ENCODE measurements at places on chromosomes 2 and 18.

DNA sequence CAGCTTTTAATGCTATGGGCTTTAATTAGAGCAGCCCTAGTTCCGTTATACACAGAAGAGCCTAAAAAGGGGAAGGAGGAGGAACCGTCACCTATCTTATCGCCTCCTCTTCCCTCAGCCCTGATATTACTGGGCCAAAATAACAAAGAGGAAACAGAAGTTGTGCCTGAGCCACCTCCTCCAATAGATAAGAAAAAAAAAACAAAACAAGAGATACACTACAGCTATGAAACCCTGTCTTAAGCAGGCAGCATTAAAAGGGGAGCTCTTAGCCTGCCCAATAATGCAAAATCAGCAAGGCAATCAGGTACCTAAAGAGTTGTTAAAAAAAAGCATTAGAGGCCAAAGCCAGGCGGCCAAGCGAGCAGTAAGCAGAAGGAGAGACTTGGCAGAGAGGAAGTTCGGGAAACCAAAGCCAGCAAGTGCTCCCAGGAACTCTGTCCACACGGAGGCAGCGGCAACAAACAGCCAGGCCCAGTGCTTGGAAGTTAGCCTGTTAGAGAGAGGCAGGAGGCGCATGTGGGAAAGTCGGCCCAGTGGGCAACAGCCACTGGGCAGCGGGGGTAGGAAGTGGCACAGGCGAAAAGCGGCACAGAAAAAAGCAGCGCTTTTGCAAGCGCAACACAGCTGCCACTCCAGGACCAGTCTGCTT lies 41.8 kb upstream of the PDK1 start:
- no peak for DNase-seq

DNA sequence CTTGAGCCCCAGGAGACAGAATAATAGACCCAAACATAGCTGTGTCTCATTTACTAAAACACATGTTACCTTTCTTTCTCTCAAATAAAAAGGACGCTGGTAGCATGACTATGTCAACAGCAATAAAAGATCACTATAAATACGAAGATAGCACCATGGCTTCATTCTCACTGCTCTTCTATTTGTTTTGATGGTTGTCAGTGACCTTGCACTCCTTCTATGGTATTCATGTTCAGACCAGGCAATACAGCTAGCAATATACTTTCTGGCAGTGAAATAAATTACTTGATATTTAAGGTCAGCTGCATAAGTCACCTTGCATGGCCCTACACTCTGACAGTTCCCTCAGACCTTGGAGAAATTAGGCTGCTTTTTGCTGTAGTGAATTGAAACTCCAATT lies 263.2 kb upstream of the CDH7 start:
- no peak for DNase-seq

GRCh38 chr2:165109915-165110314 lies 93.9 kb downstream of the SCN3A start:
- DNase-seq, result no peak

DNA sequence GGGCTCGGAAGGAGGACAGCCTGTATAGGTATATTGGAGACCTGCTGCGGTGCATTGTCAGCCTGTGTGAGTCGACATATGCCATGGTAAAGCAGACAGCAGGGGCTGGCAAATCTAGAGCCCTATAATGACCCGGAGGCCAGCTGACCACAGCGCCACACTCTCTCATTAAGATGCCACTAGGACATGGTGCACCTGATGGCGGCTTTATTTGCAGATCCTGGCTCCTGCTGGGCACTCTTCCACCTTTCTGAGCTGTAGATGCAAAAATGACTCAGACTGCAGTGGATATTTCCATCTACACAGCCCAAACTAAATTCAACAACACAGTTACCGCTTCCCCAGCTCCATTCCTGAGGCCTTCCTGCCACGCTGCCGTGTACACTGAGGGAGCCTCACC lies 389.9 kb downstream of the TNS1 start:
- no peak for DNase-seq

GRCh38 chr2:79099140-79099686 lies 11.4 kb upstream of the REG1B start:
- DNase-seq, result no peak

- DNase-seq, result no peak
Measured at GRCh38 chr18:3491981-3492555, 42.1 kb downstream of the TGIF1 start.

- DNase-seq, result no peak
Measured at GRCh38 chr18:7020995-7021777, 96.4 kb downstream of the LAMA1 start.

- no peak for DNase-seq
Measured at GRCh38 chr2:191308026-191308425, 62.8 kb downstream of the MYO1B start.

GRCh38 chr2:120769787-120770120 lies 34.1 kb downstream of the GLI2 start:
- no peak for DNase-seq

GRCh38 chr2:8526403-8526696 lies 155.5 kb upstream of the ID2 start:
- DNase-seq, result no peak

- peak; percentile 9 for DNase-seq
Measured at GRCh38 chr2:99338029-99338585, 918 bp downstream of the EIF5B start.

DNA sequence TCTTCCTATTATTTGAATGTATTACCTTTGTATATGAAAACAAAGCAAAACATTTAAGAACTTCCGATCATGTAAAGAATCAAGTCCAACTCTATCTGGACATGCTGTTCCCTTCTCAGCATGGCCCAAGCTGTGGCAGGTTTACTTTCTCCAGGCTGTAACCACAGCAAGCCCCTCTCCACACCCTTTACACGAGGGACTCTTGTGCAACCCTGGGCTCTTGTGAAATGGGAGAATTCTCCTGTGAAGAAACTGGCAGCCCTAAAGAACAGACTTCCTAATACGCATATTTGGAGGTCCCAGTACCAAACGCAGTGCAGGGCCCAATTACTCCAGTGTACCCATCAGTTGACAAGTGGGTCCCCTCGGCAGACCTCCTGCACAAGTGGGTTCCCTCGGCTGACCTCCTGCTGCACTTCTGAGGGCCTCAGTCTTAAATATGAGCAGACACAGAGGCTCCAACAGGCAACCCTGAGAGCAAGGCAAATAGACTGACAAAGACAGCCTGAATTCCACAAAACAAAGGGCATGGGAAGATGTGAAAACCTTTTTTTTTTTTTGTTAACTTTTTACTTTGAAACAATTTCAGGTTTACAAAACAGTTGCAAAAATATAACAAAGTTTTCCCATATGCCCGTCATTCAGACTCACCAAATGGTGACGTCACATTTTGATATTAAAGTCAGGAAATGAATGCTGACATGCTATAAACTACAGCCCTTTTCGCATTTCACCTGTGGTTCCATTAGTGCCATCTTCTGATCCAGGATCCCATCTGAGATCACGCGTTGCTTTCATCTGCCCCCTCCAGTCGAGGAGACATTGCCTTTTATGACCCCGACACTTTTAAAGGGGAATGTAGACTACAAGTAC lies 78.2 kb downstream of the FBXO15 start:
- no peak for DNase-seq

GRCh38 chr2:189049709-189050164 lies 75.6 kb downstream of the COL3A1 start:
- DNase-seq, result no peak

DNA sequence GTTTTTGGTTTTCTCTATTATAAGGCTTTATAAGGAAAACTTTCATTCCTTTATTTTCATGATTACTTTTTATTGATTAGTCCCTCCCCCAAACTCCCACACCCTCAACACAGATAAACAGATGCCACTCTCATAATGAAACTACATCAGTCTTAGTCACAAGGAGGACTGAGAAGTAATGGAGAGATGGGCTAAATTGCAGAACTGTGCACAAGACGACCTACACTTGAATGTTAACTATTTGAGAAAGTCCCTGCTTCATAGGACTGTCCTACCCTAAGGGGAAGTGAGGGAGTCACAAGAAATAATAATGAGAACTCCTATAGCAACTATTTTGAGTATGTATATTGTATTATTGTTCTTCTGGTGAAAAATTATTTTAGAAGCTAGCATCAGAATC lies 360.8 kb downstream of the RBM43 start:
- no peak for DNase-seq

- DNase-seq, result no peak
Measured at GRCh38 chr2:143139835-143140393, 10.7 kb downstream of the ARHGAP15 start.

GRCh38 chr2:236536727-236537398 lies 32.8 kb upstream of the ACKR3 start:
- no peak for DNase-seq

DNA sequence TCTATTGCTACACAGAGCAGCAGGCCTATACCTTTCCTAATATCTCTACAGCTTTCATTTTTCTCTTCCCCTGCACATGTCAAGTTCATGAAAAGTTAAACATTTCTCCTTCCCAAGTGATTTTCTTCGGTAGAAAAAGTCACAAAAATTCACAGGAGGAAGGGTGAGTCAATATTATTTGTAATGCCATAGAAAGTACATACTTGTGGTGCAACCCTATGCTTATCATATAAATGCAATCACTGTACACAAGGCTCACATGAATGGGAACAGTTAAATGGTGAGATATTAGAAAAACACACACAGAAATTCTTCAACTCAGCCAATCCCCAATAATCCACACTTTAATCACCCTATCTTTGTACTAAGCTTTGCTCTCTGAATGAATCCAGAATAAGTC lies 651.6 kb downstream of the LRRTM4 start:
- no peak for DNase-seq

- no peak for DNase-seq
Measured at GRCh38 chr2:40302751-40303325, 149.1 kb downstream of the SLC8A1 start.

DNA sequence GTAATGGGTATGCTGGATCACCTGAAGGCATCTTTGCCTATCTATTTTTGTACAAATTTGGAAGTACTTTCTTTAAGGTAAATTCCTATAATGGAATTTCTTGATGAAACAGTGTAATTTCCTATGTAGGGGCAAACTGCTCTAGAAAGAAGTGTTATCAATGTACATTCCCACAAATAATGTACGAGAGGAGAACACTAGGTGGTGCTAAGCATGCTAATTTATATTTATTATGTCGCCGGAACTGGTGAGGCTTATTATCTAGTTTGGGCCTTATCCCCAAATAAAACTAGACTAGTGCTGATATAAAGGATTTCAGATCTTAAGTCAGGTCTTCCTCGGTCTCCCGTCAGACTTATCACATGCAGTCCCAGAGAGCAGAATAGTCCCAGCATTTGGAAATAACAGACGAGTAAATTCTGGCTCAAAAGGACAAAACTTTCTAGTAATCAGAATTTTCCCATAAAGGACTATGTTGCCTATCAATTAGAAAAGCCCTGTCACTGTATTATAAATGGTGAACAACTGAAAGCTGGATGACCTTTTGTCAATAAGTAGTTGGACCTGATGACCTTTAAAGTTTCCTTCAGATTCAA lies 86.9 kb upstream of the RBBP8 start:
- DNase-seq, result no peak

DNA sequence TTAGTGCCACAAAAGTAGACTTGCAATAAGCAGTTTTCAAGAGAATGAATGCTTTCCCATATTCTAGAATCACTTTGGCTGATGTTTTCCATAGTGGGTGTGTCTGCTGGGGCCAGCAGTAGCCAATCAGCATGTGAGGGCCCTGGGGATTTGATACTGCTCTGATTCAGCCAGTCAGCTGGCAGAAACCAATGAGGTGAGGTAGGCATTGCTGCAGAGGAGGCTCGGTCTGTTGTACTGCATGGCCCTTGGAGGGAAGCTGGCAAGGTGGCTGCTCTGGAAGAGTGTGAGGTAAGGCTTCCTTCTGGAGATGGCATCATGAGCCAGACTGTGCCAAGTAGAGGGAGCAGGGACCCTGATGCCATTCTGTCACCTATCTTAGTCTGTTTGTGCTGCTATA lies 22.7 kb downstream of the TMEM87B start:
- no peak for DNase-seq

DNA sequence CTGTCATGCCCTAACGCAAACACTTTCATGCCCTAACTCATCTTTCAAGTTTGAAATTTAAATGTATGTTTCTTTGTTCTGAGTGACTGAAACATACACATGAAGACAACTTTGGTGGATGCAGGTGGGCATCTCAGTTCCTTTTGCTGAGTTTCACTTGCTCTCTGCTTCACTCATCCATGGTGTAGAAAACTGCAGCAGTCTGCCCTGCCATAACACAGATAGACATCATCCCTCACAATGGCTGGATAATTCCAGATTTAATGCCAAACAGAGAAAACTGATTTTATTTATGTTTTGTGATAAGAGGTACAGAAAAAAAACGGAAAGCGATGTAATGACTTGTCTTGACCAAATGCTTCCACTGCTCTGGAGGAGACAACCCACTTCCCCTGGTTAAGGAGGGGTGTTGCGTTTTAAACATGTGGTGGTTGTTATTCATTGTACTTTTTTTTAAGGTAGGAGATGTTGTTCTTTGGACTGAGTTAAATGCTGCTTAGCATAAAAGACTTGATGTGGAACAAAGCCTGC lies 70.4 kb downstream of the RHBDD1 start:
- DNase-seq, result no peak

DNA sequence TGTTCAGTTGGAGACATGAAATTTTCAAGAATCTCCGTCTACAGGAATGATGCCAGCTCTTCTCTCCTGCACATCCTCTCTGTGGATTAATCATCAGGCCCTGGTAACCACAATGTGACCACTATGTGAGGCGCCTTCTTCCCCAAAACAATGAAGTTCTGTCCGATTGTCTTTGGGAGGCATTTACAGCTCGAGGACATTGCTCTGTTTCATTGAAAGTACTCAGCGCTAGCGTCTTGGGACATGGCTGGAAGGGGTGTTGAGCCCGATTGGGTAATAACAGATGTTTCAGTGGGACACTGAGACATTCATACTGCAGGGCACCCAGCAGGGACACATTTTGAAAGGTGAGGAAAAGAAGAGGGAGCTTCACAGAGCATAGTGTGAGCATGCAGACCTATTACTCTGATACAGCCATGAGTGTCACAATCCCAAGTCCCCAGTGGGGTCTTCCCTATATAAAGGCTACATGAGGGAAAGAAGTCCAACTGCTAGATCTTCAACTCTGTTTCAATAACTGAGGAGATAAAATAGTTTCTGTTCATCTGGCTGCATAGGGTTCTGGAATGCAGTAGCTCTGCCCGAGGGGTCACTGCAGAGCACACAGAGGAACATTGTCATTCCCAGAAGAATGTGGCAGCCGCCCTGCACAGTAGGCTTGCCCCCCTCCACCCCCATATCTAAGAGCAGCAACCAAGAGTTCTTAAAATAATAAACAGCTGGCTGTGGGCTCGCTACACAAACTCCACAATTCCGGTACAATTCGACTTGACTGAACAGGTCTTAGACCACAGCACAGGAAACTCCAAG lies 237.3 kb downstream of the OSR1 start:
- no peak for DNase-seq

DNA sequence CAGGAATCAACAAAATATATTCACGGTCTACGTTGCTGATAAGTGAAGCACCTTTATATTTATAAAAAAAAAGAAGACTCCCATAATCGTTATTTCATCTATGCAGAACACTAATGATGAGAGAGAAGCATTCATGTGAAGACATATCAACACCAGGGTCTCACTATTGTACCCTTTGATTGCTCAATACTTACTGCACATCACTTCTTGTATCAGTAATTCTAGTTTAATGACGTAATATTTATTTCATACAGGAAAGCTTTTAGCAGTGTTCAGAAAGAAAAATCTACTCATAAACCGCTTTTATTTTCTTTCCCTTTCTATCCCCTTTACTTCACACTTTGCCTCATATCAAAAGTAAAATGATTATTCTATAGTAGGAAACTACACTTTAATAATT lies 30.7 kb downstream of the CCDC141 start:
- DNase-seq, result no peak
